ENCODE measurements at places on chromosomes 4 and X.

DNA sequence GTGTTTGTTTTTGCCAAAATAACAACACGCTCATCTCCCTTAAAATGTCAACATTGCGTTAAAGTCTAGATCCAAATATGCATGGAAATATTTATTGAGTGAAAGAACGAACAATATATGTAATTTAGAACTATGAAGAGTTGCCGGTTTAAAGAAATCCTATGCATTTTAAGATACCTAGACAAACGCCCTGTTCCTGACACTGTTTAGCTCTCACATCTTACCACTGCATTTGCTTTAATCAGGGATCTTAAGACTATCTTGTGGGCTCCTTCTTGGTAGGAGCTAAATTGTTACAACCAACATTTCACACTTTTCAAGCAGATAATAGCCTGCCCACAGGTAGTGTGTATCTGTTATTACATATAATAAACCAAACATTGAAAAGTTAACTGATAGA is 96.6 kb upstream of the RPS6KA3 start:
- DNase-seq = no peak

DNA sequence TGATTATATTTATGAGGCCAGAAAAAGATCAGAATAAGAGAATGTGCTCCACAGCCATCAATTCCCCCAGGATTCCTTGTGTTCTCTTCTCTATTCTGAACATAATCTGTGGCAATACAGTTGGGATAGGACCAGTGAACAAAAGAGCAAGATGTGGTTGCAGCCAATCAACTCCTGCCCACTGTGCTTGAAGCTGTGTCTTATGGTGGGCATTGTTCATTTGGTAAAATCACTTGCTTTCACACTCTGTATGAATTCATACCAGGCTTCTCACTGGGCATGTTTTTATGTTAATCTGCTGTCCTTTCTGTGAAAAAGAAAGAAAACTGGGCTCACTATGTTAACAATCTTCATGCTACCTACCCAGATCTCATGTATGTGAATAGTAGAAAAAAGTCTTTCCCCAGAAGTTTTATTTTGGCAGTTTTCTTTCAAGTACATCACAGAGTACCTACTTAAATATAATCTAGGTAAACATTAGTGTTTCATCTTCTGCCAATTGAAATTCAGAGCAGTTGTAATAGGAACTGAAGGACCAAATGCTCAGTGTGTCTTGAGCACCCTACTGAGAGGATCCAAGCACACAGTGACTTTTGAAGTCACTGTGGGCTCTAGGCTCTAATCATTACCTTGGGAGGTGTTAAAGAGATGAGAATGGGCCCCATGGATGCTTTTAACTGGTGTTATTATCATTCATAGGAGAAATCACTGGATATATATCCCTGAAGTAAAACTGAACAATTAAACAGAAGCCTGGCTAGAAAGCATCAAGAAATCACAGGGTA is 429.2 kb upstream of the TRAM1L1 start:
- no peak for DNase-seq

- DNase-seq = no peak
These were observed 118.4 kb downstream of the APBB2 start for GRCh38 chr4:41095973-41096372.

GRCh38 chr4:53575552-53575951 is 15.7 kb downstream of the LNX1 start:
- no peak for DNase-seq

- DNase-seq = no peak
These were observed 54.0 kb upstream of the BOD1L1 start for GRCh38 chr4:13681570-13681969.

DNA sequence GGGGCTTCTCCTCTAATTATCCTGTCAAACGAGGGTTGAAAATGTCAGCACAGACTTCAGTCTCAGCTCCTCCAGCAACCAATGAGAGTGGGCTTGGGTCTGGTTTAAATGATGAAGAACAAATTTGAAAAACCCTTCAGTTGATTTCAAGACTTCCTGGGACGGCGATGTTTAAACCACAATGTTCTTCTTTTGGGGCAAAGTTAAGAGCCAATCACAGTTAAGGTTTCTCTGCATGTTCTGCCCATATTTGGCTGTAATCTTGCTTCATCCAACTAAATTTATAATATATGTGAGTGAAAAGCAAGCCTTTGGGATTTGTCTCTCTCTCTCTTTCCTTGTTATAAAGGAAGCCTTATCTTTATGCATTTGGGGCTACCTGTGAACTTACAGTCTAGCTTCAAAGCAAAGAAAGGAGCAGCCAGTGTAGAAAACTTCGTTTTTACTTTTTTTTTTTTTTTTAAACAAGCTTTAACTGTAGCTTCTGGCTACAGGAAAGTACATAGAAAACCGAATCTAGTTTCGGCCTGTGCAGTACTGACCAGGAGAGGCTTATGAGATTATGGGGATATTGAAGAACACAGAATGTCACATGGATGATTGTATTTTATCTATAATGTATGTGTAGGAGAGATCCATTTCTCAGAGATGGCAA is 46.8 kb upstream of the FAM9C start:
- DNase-seq = no peak

GRCh38 chr4:161252520-161253141 is 911.2 kb downstream of the FSTL5 start:
- DNase-seq = no peak

DNA sequence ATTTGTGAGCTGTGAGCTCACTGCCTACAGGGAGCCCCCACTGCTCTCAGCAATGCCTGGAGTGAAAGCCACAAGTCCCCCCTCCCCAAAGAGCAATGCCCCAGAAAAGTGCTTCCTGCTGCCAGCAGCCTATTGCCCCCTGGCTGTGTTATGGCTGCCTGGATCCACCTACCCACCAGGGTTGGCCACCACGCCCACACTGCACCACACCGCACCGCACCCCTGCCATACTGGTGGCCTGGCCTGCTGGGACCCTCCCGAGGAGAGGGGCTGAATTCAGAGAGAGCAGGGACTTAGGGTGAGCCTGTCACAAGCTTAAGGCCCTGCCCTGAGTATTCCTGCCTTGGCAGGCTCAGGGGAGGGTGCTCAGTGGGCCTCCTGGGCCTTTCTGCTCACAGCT is 4.3 kb downstream of the CFAP99 start:
- DNase-seq = no peak
